ENCODE measurements at places on chromosomes 5 and 9.

GRCh38 chr9:132770770-132771310, 100.6 kb downstream of the GTF3C4 start:
- no peak for DNase-seq

DNA sequence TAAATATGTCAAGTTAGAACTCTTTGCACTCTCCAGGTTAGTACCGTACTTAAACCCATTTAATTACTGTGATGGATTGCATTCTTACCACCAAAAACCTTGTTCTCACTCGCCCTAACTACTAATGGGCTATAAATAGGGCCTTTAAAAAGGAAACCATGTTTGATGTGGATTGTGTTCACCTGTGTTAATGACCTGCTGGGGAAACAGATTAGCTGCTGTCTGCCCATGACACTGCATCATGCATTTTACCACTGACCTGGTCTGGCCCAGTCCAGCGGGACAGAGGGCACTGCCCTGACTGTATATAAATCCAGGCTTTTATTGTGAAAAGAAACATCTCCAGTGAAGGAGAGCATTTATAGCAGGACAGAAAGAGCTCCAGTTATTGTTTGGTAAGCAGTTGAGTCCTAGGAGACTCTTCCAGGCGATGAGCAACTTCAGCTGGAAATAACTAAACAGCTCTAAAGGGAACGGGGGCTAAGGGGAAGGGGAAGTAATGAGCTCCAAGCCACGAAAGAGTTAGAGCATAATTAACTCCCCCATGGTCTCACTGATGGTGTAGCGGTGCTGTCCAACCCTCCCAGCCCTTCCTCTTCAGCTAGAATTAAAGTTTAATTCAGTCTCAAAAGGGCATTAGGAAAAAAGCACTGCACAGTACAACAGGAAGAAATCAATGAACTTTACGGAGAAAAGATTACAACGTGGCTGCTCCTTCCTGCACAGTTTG, 303.1 kb downstream of the ENC1 start:
- no peak for DNase-seq

DNA sequence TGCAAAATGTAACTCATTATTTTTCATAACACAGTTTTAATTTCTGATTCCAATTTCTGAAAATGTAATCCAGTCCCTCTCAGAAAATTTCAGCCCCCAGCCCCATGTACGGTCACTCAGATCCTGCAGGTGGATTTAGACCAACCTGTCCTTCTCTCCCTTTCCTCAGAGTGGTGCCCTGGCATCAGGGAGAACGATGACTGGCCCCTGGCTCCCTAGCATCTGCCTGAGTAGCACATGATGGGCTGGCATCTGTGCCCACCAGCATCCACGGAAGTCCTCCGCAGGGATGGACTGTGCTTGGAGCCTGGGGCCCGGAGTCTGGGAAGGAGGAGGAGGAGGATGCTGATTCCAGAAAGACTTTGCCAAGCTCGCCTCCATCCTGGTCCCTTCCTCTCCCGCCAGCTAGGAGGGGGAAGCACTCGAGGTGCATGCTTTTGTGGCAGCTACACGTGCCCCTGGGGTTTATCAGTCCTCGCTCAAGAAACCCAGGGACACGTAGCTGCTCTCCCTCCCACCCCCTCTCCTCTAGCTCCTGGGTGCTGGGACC, 54.4 kb upstream of the RUFY1 start:
- DNase-seq = no peak

GRCh38 chr5:175379867-175380266, 64.1 kb downstream of the DRD1 start:
- no peak for DNase-seq

DNA sequence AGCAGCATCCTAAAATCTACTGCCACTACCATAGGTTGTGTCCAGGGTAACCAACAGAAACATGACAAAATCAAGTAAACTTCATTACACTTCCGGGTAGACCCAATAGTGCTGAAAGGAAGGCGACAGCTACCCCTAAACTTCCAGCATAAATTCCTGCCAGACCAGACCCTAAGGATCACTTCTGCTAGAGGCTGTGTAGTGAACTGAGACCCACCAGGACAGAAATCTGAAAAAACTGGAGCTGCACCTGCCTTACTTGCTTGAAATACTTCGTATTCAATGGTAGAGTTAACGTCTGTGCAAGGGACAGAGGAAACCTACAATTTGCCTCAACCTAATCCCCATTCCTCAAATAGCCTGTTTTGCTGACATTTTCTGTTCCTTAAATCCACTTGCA, 1.0 kb upstream of the SECISBP2 start:
- no peak for DNase-seq

GRCh38 chr5:178069909-178070308, 43.4 kb upstream of the N4BP3 start:
- peak; percentile 43 for DNase-seq

- no peak for DNase-seq
Measured at GRCh38 chr9:135414293-135414692, 65.3 kb upstream of the PPP1R26 start.

- no peak for DNase-seq
Measured at GRCh38 chr5:19256036-19256435, 732.0 kb downstream of the CDH18 start.

DNA sequence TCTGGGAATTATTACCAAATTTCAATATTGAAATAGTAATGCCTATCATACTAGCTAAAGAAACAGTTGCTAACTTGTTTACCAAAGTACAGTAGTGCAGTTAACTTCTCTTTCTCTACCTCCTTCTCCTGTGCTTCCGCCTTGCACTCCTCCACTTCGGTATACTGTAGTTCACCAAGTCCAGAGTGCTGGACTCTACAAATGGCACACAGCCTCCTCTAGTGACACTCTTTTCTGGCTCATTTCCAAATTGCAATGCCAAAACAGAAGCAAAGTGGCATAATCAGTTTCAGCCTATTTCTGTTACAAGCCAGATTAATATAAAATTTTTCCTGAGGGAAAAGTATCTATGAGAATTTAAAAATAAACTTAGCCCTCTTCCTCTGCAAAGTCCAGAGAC, 86.0 kb upstream of the RASGRF2 start:
- no peak for DNase-seq

GRCh38 chr5:181107699-181108098, 23.3 kb downstream of the OR2V1 start:
- DNase-seq = no peak

DNA sequence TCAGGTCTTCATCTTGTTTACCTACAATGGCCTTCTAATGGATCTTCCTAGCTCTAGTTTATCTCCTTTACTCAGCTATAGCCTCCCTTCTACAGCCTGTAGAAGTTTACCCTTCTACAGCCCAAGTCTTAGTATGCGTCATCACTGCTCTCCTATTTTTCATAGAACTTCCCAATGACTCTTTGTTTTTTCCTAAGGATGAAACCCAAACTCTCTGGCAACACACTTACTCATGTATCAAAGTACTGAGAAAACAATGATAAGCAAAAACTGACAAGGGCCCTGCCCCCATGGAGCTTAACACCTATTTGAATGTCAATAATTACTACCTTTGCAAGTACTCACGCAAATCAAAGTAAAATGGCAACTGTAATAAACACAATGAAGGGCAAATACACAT, 33.7 kb downstream of the LEAP2 start:
- no peak for DNase-seq

DNA sequence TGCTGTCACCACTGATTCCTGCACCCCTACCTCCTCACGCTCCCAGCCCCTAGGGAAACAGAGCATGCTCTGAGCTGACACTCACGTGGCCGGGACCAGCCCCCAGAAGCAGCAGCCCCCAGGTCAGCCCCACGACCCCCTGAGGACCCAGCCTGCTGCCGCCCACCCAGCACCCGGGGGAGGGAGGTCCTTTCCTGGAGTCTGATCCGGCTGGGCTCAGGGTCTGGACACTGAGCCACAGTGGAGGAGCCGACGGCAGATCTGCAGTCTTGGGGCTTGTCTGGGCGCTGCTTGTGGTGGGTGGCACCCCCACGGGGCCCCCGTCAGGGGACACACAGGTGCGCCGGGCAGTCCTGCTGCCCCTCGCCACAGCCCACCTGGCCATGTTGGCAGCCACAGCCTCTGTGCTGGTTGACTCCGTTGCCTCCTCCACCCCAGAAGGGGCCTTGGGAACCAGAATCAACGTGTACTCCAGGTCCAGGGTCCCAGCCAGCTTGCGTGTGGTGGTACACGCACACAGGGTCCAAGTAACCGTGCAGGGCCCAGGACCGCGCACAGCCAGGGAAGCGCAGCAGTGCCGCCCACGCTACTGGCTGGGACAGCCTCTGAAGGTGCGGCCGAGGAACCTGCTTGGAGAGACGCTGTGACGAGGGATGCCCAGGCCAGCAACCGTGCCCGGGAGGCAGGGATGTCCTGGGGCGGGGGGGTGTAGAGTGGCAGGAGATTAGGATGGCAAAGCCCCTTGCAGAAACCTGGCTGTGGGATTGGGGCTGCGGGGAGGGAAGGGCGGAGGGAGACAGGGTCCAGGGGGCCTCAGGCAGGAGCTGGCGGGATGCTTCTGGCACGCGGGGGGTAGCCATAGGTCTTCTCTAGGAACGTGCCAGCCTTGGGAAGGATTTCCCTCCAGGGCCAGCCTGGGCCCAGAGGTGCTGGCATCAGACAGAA, 3.5 kb downstream of the DNLZ start:
- no peak for DNase-seq

- DNase-seq = no peak
Measured at GRCh38 chr5:10600626-10601245, 36.9 kb downstream of the ANKRD33B start.

DNA sequence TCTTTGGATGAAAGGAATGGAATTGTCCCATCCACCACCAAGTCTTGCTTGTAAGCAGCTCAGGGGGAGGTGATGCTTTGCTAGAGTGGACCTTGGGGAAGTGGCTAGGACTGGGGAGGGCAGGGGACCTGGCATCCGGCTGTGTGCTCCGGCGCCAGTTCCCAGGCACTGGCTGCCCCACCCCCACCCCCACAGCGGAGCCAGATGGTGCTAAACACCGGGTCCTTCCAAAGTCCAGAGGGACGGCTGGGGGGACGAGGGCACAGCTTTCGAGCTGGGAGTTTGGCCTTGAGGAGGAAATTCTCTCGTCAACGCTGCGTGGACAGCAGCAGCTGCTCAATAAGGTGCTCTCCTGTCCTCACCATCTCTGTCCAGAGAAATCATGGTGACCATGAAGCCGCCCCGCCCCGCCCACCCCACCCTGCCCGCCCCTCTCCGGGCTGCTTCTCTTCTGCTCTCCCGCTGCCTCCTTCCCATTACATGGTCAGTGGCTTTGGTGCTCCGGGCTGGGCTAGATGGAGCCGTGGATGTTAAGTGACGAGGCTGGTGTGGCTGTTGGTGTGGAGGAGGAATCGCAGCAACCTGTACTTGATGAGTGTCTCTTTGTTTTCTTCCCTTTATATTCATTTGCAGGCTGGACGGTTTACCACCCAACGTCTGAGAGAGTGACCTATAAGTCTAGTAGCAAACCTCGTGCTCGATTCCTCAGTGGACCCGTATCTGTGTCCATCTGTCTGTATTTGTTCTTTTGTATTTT, 115.7 kb downstream of the WNK2 start:
- no peak for DNase-seq

- DNase-seq = no peak
Measured at GRCh38 chr5:133086366-133086875, 34.6 kb downstream of the HSPA4 start.

DNA sequence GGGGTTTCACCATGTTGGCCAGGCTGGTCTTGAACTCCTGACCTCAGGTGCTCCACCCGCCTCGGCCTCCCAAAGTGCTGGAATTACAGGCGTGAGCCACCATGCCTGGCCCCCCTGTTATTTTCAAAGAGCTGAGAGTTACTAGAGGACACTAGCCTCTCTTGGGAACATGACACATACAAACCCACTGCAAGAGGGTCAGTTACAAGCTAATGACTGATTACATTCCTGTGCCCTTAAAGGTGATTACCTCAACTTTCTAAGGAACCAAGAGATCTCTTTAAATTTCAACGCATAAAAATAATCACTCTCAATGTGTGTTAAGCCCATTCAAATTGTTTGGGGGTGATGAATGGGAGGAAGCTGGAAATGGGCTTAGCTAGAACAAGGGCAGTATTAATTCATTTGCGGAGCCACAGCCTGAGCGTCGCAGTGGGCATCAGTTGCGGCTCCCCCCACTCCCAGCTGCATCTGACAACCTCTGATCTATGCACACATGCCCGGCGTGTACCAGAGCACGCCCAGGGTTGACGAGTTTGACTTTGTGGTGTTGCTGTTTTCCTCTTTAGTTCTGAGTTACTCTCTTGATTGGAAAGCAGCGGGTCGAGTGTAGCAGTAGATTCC, 146.9 kb downstream of the GOLPH3 start:
- DNase-seq = peak; percentile 11

GRCh38 chr9:21392270-21392669, 7.1 kb upstream of the IFNA2 start:
- peak; percentile 8 for DNase-seq

- no peak for DNase-seq
Measured at GRCh38 chr9:126532951-126533925, 80.5 kb upstream of the LMX1B start.

DNA sequence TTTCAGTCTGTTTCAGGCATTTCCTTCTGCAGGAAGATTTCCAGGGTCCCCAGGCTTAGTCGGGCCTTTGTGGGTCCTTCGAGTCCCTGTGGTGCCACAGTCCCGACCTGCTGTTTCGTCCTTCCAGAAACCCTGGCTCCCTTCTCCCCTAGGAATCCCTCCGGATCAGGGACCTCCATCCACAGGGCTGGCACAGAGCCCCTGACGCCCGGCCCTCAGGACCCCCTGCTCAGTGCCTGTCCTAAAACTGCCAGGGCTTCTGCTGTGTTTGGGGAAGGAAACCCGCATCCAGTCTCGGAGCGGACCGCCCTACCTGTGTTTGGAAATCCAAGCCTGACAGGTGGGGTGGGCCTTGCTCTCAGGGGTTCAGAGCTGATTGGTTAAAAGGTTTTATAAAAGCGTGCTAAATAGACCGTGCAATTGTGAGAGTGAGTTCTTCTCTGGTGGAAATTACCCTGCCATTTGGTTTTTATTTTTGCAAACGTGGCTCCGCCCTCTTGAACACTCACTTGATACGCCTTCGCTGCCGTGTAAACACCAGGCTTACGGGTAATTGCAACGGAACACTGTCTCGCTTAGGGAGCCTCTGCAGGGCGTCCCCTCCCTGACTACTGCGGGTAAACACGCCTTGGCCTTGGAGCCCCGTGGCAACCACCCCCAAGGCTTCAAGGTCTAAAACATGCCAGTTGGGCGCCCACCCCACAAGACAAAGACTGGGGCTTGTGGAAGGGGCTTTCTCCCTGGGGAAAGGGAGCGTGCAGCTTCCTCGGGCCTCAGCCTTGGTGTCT, 121.2 kb downstream of the PHF2 start:
- no peak for DNase-seq

Data from GM03348 (cell line).